ENCODE measurements at places on chromosomes 13 and 19. TPM values are rescaled to one million over a fixed set of nuclear protein-coding genes. Genes with fewer than 3 reads are reported as not detected.

FFAR3 gene
- 1.4 TPM for total RNA-seq

LGI4 gene
- 31.6 TPM for total RNA-seq

SWSAP1 gene
- 0.81 TPM for total RNA-seq

PPFIA3 gene
- 3.9 TPM for total RNA-seq

NLRP11 gene
- total RNA-seq, result not detected

ZNF324B gene
- total RNA-seq, result 9.7 TPM

VWA8 gene
- total RNA-seq, result 24.7 TPM

SHKBP1 gene
- total RNA-seq, result 36.3 TPM

ZNF418 gene
- 12.5 TPM for total RNA-seq

UBE2S gene
- total RNA-seq, result 12.2 TPM

ATP4B gene
- not detected for total RNA-seq

MEF2B gene
- not detected for total RNA-seq

ZNF558 gene
- 43.8 TPM for total RNA-seq

CEACAM20 gene
- 0.36 TPM for total RNA-seq

SHD gene
- total RNA-seq, result not detected

FOXA3 gene
- not detected for total RNA-seq

SYNE4 gene
- 0.82 TPM for total RNA-seq

SBK3 gene
- total RNA-seq, result 0.36 TPM

ATP4A gene
- total RNA-seq, result not detected

ZNF738 gene
- total RNA-seq, result 7.9 TPM

ZNF578 gene
- total RNA-seq, result 2.3 TPM

EFNA2 gene
- not detected for total RNA-seq

CGB8 gene
- not detected for total RNA-seq

RNF17 gene
- 0.55 TPM for total RNA-seq

LENG8 gene
- total RNA-seq, result 81.3 TPM

CYP2S1 gene
- total RNA-seq, result 0.49 TPM

AMER2 gene
- total RNA-seq, result 2.4 TPM

GAPDHS gene
- not detected for total RNA-seq

FUT3 gene
- total RNA-seq, result not detected

CABP5 gene
- not detected for total RNA-seq

HRC gene
- 0.16 TPM for total RNA-seq

KLK14 gene
- not detected for total RNA-seq

CATSPERD gene
- total RNA-seq, result not detected

INSR gene
- total RNA-seq, result 83.1 TPM

KANK3 gene
- 8.7 TPM for total RNA-seq

SIGLEC11 gene
- total RNA-seq, result 2.5 TPM

ZNF99 gene
- total RNA-seq, result under 0.01 TPM

ZNF571 gene
- 11.4 TPM for total RNA-seq

OR4F17 gene
- not detected for total RNA-seq

ZNF414 gene
- 18.9 TPM for total RNA-seq

PAN3 gene
- 39.2 TPM for total RNA-seq

TUBA3C gene
- not detected for total RNA-seq

ZNF626 gene
- total RNA-seq, result 14.3 TPM

C1QTNF9 gene
- 0.82 TPM for total RNA-seq

GPR183 gene
- 36.4 TPM for total RNA-seq

IFNL1 gene
- not detected for total RNA-seq

TTC9B gene
- total RNA-seq, result not detected

COX6B1 gene
- 748 TPM for total RNA-seq

SLC35E1 gene
- total RNA-seq, result 23.9 TPM

CEACAM4 gene
- not detected for total RNA-seq

All from sigmoid colon (tissue), 7 donors.